ENCODE measurements at places on chromosomes 16 and 17.

DNA sequence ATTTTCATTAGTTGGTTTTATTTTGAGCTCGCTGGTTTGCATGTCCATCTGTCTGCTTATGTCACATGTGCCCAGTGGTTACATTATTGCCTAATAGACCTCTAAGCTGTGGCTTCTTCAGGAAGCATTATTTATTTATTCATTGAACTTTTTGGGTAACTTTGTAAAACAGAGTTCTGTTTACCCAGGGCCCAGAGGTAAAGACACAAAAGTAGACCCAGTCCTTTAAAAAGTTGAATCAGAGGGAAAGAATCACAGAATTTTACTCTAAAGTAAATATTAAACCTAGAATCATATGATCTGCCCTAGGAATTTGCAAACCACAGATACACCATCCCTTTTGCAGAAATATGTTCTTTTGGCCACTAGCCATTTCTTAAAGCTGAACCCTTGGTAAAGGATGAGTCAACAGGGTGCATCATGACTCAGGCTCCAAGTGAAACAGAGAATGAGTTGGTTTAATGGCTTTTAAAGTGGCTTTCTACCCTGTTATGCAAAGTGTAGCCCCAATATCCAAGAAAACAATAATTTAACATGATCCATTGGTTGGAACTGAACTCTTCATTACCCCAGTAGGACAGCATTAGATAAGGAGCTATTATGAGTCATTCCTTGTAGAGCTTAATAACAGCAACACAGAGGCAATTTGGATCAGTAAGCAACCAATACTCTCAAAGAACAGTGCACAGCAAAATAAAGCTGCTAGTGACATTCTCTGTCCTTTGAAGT, 236.3 kb downstream of the KCNJ2 start:
- no peak for DNase-seq

DNA sequence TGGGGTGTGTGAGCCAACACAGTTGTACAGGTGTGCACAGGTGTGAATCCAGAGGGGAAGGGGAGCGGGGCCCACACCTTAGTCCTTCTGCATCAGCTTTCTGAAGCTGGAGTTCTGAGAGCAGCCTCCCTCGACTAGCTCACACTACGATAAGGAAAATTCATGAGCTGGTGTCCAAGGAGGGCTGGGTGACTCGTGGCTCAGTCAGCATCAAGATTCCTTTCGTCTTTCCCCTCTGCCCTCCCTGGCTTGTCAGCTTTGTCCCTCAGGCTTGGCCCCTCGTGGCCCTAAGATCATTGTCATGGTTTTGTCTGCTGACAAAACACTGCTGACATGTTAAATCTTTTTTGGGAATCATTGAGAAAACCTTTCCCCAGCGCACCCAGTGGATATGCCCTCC, 47.5 kb downstream of the OR1D5 start:
- no peak for DNase-seq

GRCh38 chr17:33804401-33804800, 450.7 kb upstream of the CCL2 start:
- DNase-seq: no peak

DNA sequence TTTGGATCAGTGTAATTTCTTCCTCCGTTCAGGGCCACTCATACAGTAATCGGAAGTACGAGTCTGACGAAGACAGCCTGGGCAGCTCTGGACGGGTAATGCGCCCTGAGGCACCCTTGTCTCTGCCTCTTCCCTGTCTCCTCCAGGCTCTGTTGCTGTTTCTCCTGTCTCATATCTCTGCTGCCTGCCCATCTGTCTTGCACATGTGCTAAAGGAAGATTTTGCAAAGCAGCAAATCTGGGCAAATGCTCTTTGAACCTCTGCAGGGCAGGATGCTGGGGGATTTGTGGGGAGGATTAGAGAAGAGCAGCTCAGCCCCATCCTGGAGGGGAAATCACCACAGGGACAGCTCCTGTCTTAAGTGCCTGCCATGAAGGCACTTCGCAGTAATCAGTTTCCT, 32.4 kb upstream of the POLR3E start:
- no peak for DNase-seq

DNA sequence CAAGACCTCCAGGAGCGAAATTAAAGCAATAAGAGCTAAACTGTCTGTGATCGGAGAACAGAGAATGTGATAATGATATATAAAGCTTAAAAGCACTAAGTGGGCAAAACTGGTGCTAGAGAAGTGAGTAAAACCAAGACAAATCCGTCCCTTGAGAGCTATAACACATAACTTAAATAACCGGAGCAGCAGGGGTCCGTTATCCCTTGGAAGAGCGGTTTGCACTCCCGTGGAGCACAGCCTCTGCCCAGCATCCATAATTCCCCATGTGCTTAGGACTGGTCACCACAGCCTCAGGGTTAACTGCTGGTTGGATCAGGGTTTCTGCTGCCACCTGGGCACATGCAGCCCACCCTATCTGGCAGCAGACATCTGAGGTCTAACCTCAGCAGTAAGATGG, 489.0 kb downstream of the NPIPA7 start:
- peak; percentile 34 for DNase-seq

DNA sequence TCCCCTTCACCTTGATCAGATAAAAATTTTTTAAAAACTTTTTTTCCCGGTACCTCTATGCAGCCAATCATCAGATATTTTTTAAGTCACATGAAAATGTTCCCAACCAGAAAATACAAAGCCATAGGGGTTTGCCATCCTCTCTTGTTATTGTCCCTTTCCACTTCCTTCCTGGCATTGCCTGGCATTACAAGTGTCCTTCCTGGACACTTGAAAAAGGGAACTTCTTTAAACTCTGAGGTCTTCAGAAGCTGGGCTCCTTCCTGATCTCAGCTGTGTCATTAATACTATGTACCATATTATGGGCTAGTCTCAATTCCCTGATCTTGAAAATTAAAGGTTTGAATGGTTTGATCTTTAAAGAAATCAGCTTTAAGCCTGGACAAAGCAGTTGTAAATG, 64.9 kb downstream of the TEX14 start:
- no peak for DNase-seq

GRCh38 chr16:29702269-29702668, 23.3 kb downstream of the QPRT start:
- DNase-seq: no peak

DNA sequence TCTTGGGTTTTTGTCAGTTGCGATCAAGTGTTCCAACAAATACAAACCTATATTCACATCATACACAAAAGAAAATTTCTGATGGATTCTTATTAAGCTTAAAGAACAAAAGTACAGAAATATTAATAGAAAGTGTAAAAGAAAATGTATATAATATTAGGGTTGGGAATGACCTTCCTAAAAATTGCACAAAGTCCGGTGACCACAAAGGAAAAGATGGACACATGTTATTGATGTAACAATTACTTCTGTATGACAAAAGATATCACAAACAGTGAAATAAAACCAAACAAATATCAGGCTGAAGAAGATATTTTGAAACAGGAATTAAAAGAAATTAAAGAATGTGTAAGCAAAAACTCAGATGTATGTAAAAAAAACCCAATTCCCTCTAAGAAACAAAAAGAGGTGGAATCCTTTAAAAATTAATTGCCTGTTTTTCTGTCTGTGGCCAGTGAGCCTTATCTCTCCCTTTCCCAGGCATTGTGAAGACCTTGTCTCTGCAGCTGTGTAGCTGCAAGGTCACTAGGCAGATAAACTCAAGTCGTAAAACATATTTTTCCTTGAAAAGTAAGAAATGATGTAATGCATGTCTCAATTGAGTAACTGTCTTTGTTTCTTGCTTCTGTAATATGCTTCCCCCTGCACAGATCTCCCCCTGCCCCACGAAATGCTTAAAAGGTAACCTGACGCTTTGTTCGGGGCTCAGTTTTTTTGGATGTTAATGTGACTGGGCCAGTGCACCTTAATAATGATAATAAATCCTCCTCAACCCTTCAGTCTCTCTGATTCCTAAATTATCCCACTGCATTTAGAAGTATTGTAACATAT, 2.8 kb downstream of the ST6GALNAC1 start:
- no peak for DNase-seq

GRCh38 chr17:49554694-49555494, 20.8 kb upstream of the NXPH3 start:
- no peak for DNase-seq

DNA sequence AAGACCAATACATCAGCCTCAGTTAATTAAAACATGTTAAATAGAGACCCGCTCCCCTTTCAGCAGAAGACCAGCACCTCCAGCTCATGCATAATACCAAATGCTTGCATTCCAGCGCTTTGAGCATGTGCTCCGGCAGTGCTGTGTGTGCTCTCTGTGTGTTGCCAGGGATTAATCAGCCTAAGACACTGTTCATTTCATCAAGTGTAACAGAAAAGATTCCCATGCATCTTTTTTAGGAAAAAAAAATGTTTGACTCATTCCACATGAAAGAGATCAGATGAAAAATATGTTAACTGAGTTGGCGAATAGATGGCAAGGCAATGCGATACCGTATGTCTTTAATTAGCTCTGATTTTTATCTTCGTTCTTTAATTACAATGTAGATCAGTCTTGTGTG, 187.6 kb downstream of the RPTOR start:
- DNase-seq: no peak

All from WTC11 (cell line).